ENCODE measurements at places on chromosomes 11 and 22. TPM values are rescaled to one million over a fixed set of nuclear protein-coding genes. Genes with fewer than 3 reads are reported as not detected.

The ELFN2 gene
- total RNA-seq = 4.1 TPM

DNA sequence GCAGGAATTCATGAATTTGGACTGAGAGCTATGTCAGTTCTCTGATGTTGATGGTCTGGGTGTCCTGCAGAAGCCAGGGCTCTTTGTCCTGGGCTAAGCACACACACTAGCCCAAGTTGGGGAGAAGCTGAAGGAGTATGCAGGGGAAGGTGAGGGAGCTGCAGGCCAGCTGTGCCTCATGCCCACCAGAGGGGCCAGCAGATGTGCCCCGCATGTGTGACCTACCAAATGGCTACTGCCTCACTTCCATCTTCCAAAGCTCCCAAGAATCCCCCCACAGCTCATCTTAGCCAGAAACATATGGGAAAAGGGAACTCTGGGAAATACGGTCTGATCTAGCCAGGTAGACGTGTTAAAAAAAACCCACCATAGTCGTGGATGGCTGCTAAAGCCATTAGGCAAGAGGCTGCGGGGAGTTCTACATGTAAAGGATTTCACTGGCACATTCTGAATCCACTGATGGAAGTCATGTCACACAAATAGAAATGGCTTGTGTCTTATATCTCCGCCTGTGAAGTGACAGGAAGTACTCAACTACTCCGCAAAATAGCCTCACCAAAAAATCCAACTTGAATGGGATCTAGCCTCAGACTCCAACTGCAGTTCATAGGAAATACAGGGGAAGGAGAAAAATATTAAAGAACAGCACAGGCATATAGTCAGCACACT lies 96.3 kb upstream of the CLMP start:
- no peak for DNase-seq

- DNase-seq = no peak
Measured at GRCh38 chr22:39433476-39434242, 23.2 kb upstream of the MGAT3 start.

DNA sequence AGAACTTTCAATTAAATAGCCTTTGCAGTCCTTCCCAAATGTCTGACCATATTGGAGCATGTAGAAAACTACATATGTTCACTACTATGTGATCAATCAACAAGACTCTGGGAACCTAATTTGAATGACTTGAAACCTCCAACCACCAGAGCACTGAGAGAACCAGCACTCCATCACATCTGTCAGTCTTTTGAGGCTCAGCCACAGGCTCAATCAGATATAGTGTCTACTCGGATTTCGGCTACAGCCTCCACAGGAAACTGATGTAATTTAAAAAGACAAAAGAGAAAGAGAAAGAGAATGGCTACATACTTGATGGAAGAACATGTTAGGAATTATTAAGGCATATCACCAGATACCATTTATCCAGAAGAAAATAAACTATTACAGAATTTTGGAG lies 859.0 kb downstream of the FAM181B start:
- no peak for DNase-seq

DNA sequence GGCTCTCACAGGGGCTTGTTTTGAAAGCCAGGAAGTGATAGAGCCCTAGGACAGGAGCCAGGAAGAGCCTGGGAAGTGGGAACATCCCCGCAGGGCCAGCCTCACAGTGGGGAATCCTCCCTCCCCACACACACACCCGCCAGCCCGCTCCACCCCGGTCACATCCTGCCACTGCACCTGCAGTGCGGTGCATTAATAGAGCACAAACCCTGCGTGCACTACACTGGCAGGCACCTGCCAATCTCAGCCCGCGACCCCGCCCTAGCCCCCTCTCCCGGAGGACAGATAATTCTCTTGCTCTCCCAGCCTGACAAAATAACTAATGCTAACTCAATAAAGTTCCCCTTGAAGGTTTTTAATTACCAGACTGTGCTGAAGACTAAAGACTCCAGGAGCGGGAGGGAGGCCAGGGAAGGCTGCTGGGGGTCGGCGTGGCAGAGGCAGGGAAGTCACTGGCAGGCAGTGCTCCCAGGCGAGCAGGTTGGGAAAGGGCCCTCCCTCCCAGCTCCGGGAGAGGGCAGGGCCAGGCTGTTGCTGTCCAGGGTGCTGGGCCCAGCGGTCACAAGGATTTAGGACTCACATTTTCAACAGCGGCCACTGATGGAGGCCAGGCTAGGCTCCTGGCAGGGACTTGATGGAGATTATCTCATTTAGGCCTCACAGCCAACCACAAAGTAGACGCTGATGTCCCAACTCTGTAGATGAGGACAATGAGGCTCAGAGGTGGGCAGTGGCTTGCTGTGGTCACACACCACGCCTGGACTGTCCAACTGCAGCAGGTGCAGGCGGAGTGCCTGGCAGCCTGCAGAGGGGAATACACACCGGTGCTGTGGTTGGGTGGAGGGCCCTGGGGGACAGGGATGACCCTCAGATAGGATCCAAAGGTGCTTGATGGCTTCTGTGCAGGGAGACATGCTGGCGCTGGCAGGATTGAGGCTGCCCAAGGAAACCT lies 23.9 kb upstream of the TCF20 start:
- no peak for DNase-seq

DNA sequence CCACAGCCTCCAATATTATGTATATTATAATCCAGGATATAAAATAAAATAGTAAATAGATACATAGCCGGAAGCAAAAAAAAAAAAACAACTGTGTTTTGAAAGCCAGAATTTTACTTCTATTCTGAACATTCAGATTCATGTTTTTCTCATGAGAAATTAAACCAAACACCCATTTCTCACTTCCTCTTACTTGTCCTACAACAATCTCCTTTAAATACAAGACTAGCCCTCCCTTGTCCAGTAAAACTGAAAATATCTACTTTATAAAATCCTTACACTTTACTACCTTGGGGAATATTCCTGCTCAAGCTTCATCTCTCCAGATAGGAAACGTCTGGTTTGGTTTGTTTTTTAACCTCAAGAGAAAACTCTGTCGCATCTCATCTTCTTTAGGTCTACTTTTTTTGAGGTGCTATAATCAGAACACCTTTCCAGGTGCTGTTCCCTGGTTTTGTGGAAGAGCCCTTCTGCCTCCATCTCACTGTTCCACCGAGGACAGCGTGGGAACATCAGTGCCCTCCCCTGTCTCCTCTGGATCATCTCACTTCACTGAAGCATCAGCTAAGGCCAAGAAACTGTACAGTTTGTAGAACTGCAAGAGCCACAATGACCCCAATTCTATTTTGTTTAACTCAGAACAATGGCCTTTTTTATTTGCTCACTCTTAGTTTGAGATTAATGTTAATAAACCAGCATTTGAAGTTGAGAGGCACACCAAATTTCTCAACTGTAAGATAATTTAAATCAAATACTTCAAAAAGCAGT lies 82.0 kb upstream of the ARHGAP32 start:
- DNase-seq = no peak
